ENCODE measurements at places on chromosomes 16 and 17.

DNA sequence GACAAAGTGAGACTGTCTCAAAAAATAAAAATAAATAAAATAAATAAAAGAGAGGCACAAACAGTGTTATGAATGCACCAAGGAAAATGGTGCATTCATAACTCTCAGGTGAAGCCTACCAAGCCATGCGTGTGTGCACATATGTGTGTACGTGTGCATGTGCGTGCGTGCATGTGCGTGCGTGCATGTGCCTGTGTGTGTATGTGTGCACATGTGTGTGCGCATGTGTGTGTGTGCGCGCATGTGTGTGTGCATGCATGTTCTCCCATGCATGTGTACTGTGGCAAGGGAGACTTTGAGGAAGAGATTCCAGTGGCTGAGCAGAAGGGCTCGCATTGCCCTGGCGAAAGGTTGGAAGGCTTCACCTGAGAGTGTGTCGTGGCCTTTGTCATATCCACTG lies 4.7 kb downstream of the SPN start:
- no peak for DNase-seq

GRCh38 chr16:12062343-12063003 lies 85.9 kb downstream of the SNX29 start:
- peak; percentile 85 for DNase-seq

DNA sequence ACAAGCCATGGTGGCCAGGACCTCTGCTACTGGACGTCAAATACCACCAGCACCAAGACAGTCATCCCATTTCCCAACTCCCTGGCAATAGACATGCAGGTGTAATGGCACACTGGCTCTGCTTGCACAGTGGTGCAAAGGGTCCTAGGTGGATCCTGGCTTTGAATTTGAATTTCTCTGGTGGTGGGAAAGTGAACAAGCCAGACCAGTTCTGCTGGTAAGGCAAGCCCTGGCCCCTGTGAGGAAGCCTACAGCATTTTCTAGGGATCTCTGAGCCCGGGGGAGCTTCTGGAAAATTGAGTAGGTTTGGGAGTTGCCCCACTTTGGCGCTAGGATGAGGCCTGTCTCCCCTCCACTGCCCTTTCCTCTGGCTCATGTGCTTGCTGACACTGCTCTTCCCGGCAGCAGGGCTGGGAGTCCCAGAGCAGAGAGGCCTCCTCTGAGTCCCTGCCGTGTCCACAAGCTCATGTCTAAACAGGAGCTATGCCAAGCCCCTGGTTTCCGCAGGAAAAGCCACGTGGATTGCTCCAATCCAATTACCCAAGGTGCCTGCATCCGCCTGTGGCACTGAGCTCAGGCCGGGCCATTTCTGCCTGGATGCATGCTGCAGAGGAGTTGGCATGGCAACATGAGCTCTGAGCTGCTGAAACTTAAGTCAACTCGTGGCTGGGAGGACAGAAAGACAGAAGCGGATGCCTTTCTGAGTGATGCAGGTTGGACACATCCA lies 67.0 kb downstream of the PRMT7 start:
- DNase-seq: no peak

DNA sequence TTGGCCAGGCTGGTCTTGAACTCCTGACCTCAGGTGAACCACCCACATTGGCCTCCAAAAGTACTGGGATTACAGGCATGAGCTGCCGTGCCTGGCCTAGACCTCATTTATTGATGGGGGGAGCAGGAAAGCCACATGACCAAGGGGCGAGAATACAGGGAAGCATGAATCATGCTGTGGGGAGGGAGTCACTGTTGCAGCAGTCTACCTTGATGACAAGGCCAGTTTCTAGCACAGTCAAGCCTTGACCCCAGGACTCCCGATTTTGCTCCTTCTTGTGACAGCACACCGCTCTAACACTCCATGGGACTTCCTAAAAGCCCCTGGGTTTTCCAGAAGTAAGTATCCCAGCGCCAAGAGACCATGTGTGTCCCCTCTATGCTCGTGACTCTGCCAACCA lies 42.9 kb upstream of the IRF8 start:
- DNase-seq: no peak

GRCh38 chr17:1703063-1703462 lies 7.1 kb downstream of the TLCD2 start:
- DNase-seq: no peak

DNA sequence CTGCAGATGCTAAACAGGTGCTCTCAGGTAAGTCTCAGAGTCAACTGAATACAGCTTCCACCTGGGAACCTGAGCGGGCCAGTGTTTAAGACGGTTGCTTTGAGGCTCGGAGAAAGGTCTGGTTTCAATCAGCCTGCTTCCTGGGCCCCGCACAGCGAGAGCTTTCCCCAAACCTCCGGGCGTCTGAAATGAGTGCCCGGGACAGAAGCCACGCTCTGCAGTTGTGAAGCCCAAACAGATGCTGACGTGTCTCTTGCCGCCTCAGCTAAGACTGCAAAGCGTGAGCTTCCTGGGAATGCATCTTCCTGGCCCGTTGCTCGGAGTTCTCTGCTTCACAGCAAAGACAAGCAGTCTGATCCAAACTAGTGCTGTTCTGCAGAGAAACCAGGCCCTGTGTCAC lies 36.7 kb downstream of the PLXDC1 start:
- DNase-seq: peak; percentile 56

DNA sequence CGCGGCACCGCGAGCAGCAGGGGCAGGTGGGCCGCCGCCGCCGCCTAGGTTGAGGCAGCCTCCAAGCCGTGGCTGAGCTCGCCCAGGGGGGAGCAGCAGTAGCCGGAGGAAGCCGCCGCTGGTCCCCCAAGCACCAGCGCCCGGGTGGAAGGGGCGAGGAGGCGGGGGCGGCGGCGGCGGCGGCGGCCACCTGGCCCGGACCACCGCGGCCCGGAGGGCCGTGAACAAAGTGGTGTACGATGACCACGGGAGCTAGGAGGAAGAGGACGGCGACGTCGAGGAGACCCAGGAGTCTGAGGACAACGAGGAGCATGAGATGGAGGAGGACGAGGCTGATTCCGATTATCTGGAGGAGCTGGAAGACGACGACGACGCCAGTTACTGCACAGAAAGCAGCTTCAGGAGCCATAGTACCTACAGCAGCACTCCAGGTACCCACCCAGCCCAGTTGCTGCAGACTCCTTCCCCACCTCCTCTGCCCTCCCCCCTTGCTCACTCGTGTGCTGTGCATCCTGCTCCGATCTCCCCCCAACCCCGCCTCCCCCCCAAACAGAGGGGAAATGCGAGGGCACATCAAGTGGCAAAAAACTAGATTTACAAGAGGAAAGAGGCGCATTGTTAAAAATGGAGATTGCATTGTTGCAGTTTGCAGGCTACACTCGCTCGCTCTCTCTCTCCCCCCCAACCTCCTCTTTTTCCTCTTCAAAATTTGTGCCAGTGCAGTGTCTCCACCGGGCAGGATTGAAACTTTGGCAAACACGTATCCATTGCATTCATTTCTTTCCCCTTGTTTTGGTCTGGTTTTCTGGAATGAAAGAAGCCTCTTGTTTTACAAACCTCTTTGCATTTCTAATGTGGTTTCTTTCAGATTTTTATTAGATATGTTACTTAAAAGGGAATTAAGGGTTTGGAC lies 41.8 kb upstream of the AMZ2 start:
- DNase-seq: no peak
